Stimulated activated CD4-positive, alpha-beta T cell treated with anti-CD3 and anti-CD28 coated beads, Interleukin-15, amount 100 ng/mL, for 24 hours (primary cell): ENCODE measurements at places on chromosomes 11 and 22.

- no peak for DNase-seq
Measured at GRCh38 chr11:27694992-27695391, 5.3 kb downstream of the BDNF start.

GRCh38 chr11:13108416-13108815, 99.3 kb downstream of the RASSF10 start:
- no peak for DNase-seq

DNA sequence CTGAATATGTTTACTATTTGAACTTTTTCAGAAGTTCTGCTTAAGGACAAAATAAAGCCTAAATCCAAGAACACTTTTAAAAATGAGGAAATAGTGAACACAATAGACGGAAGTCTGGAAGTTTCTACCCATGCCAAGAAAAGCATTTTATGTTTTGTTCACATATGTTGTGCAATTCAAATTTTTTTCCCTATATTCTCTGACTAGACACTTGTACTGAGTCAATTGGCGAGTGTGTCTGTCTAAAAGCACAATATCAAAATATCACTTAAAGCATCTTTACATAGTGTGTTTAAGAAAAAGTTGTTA, 29.2 kb downstream of the INCENP start:
- no peak for DNase-seq

DNA sequence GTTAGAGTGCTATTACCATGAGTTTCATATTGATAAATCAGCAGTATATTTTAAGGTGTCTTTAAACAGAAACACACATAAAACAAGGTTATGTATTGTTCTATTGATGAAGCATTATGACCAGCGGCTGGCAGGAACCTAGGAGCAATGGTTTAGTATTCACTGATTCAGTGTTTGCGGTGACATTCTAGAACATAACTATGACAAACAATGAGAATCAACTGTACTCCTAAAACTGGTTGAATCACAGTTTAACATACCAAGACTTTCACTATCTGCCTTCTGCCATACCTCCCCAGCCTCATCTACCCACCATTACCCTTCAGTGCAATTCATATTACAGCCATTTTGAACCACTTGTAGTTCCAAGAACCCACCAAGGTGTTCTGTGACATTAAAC, 8.8 kb downstream of the HOATZ start:
- no peak for DNase-seq

- DNase-seq: no peak
Measured at GRCh38 chr22:41512421-41513194, 31.7 kb downstream of the POLR3H start.

GRCh38 chr22:23104187-23104971, 34.1 kb downstream of the GNAZ start:
- DNase-seq: no peak

DNA sequence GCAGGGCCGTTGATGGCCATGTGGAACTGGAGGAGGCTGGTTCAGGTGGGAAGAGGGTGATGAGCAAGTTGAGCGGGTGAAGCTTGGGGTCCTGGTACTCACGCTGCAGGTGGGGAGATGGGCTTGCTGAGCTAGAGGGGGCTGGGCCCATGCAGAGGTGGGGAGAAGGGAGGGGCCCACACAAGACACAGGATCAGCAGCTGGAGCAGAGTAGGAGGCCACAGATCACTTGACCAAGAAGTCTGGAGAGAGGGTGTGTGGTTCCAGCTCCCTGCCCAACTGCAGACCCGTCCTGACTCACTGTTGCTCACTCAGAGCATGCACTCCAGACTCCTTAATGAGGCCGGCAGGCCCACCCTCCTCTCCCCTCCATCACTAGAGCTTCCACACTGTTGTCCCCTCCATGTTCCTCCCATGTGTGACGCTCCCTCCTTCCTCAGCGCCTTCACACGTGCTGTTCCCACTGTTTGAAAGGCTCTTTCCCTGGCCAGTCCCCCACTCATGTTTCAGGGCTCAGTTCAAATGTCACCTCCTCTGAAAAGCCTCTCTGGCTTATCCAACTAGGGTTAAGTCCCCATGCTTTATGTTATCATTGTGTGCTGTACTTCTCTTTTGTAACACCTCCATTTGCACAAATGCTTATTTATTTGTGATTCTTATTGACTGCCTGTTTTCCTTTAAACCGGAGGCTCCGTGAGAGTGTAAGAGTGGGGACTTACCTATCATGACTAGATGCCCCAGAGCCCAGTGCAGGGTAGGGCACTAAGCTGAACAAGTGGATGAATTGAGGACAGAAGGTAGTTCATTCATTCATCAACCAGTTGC, 2.3 kb downstream of the CCDC86 start:
- DNase-seq: no peak

DNA sequence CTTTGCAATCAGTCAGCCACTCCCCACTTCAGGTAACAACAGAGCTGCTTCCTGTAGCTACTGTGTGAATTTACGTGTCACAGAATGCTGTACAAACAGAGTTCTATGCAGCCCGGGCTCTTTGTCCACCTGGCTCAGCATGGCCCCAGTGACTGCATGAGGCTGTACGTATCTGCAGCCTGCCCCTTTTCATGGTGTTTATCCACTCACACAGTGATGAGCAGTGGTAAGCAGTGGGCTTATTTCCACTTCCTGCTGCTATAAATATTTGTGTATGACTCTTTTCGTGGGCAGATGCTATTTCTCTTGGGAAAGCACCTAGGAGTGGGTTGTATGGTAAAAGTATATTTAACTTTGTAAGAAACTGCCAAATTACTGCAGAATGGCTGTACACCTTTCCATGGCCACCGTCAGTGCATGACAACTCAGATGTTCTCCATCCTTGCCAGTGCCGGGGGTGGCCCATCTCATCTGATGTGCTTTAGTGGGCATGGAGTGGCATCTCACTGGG, 43.3 kb downstream of the MYEOV start:
- peak; percentile 56 for DNase-seq

GRCh38 chr11:46912526-46913150, 5.7 kb downstream of the LRP4 start:
- no peak for DNase-seq

- no peak for DNase-seq
Measured at GRCh38 chr11:20047006-20047768, 113.1 kb downstream of the DBX1 start.

- DNase-seq: no peak
Measured at GRCh38 chr11:616320-617198, 809 bp upstream of the IRF7 start.

- DNase-seq: no peak
Measured at GRCh38 chr11:8719211-8719649, 36.6 kb downstream of the RPL27A start.

- DNase-seq: no peak
Measured at GRCh38 chr11:117412176-117412575, 84.5 kb downstream of the CEP164 start.

GRCh38 chr11:12794576-12795230, 120.5 kb downstream of the TEAD1 start:
- DNase-seq: no peak

- no peak for DNase-seq
Measured at GRCh38 chr22:30250039-30250565, 3.5 kb upstream of the LIF start.

DNA sequence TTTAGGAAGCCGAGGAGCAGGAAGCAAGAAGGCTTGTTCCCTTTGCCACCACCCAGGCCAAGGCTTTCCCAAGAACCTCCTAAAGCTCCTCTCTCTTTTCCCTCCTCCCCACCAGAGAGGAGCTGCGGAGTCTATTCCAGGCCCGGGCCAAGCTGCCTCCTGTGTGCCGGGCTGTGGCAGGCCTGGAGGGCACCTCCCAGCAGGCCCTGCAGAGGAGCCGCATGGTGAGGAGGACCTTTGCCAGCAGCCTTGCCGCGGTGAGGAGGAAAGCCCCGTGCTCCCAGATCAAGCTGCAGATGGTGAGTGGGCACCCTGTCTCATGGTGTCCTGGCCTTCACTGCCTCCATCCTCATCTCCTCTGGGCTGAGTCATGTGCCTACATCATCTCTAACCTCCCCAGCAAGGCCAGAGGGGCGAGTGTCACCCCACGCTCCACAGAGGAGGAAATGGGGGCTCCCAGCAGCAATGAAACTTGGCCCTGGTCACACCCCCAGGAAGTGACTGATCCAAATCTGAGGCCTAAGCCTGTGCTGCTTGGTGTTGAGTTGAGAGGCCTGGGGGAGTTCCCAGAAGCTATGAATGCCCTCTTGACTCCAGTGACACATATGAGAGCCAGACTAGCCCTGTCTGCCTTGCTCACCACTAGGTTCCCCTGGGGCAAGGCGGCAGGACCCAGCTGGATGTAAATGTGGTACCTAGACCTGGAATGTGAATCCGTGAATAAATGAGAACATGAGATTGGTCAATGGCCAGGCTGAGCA, 104.2 kb downstream of the MYO18B start:
- peak; percentile 8 for DNase-seq

DNA sequence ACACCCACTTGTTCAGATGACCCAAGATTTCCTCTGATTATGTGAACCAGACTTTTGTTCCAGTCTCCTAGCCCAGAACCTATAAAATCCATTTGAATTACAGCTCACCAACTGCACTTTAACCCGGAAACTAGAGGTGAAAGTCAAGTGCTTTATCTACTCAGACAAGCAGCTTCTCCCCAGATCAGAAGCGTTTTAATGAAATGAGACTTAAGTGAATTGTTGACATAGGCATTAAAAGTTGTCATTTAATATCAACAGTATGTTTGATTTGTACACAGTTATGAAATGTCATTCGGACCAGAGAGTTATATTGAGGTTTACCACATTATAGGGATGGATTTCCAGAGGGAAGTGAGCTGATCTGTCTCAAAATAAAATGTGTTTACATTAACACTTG, 52.0 kb downstream of the CADM1 start:
- no peak for DNase-seq

GRCh38 chr11:29914203-29914930, 102.5 kb downstream of the KCNA4 start:
- DNase-seq: no peak

DNA sequence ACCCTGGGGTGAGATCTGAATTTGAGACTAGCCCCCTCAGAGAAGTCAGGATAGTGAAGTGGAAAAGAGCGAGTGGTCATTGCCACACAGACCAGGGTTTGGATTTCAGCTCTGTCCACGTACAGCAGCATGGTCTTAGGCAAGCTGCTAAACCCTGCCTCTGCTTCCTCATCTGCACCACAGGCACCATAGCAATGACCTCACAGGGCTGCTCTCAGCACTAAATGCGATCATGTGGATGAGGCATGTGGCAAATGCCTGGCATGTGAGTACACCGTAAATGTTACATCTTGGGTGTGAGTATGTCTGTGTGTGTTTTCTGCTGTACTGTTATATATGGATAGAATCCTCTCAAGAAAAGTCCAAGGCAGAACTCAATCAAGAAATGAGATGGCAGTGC, 15.8 kb downstream of the NAV2 start:
- DNase-seq: no peak

DNA sequence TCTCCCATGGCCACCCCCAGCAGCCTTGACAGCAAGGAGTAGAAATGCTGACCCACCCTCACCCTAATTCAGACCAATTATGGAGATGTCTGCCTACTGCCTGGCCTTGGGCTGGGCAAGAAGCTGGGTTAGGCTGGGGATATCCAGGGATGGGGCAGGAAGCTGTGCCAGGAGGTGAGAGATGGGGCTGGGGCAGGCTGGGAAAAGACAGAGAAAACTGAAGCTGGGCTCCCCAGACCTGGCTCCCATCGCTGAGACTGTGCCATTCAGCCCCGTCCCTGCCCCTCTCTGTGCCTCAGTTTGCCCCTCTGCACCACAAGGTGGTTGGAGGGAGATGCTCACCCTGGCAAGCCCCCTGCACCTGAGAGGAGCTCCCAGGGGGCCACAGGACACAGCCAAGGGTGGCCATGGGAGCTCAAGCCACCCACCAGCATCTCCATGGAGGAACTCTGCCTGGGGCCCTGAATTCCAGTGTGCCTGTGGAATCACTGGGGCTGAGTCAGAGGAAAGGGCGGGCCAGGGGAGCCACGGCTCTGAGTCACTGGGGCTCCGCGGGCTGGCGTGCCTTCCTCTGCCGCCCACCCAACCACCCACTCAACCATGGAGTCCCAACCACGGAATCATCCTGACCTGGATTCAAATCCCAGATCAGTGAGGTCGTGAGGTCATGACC, 6.0 kb upstream of the CARD10 start:
- DNase-seq: peak; percentile 33

GRCh38 chr22:30572840-30573593, 1.4 kb downstream of the GAL3ST1 start:
- DNase-seq: no peak

GRCh38 chr11:73185680-73186293, 32.3 kb upstream of the P2RY2 start:
- DNase-seq: no peak

- no peak for DNase-seq
Measured at GRCh38 chr11:85732965-85733364, 47.0 kb upstream of the CCDC89 start.

DNA sequence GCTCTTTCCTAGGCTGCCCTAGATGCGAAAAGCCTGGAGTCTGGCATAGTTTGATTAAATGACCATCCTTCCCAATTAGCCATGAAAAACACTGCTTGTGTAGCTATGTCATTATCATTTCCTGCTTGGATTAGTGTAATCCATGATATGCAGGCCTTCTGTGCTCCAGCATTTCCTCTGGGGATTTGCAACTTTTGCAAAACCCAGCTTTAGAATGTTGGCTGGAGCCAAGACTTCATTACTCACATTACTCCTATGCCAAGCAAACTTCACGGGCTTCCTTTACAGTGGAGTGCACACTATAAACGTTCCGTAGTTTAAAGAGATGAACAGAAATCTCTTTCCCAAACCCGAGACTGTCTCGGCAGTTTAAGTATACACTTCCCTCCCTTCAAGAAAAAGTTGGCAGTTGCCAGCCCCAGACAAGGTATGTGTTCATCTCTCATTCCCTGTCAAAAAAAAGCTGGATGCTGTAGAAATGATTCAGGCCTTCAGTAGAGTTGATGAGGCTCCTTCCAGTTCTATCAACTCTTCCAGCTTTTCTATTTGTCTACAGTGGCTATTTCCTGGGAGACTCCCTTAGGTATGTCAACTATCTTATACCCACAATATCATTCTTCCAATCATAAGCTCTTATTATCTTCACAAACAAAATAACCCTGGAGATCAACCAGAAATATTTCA, 180.0 kb downstream of the MAML2 start:
- no peak for DNase-seq

DNA sequence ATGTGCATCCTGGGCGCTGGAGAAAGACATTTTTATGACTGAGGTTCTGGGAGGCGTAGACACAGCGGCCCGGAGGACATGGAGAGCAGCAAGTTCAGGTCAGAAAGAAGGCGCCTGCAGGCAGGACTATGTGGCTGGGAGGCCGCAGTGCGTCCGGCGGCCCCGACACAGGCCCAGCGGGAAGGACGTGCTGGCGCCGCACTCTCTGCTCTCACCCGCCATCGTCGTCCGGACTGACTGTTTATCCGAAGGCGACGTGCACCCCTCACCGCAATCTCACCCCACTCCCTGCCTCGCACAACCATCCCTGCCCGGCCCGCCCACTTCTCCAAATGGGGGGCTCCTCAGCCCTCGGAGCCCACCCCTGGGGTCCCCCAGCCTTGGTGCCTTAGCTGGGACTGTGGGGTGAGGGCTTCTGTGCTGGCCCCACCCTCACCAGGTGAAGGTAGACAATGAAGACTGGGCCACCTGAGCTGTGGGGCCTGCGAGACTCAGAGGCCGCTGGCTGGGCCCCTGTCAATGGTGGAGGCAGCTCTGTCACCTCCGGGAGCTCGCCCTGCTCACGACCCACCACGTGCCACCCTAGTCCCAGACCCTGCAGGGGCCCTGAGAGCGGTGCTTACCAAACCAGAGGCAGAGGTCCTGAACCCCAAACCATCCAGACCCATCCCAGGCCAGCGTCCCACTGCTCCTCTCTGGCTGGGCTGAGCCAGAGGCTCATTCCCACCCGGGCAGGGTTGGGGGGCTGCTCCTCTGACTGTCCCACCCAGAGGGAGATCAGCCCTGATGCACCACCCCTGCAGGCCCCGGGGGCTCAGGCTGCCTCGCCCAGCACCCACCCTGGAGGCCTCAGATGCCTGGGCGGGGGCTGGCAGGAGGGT, 16.2 kb upstream of the MUC5B start:
- DNase-seq: no peak
